Left colon (tissue), 2 donors: ENCODE measurements at places on chromosomes 12 and 14.

DNA sequence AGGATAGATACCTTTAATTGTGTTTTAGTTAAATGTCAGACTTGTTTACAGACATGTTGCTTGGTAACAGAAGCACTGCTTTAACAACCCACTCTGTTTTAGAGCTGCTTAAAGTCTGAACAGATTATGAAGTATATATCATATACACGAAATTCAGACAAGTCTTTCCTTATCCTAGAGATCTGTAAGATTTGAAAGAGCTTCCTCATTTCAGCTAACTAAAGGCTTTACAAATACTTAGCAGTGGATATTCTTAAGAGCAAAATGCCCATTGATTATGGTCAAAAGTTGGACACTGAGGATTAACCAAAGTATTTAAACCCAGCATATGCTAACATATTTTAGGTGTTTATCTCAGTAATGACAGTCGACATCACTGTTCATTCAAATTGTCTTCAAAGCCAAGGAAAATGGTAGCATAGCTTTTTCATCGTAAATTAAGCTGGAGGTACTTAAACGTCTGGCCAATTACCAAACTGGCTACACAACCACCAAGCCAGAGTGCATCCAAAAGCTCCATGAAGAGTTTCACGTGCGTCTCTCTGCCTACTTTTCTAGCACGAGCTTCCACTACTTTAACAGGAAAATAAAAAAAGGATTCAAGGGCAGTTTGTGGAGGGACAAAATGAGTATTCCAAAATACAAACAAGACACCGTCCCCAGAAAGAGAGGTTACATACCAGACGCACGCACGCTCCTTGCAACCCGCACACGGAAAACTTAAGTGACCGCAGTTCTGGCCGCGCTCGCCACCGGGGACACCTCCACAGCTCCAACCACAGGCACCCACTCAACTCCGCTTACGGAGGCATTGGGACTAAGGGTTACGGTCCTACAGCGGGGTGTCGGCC lies 565 bp downstream of the CEP83 start:
- no peak for DNase-seq

DNA sequence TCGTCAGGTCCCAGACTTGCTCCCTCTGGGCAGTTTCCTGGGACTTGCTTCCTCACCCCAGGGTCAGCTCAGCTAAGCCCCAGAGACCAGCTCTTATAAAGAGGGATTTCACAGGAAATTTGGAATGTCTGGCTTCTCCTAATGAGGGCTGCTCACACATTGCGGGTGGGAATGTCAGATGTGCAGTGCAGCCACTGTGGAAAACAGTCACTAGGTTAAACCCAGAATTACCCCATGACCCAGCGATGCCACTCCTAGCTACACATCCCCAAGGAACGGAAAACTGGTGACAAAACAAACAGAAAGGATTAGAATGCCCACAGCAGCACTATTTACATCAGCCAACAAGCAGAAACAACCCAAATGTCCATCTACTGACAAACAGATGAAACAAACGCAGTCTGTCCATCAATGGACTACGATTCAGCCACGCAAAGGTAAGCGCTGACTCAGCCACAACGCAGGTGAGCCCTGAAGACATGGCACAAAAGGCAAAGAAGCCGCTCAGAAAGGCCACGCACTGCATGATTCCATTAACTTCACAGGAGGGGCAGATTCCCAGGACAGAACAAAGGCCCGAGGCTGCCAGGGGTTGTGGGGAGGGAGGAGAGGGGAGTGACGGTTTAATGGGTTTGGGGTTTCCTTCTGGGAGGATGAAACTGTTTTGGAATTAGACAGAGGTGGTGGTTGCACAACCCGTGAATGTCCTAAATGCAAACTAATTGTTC lies 63.0 kb downstream of the NCOR2 start:
- no peak for DNase-seq

DNA sequence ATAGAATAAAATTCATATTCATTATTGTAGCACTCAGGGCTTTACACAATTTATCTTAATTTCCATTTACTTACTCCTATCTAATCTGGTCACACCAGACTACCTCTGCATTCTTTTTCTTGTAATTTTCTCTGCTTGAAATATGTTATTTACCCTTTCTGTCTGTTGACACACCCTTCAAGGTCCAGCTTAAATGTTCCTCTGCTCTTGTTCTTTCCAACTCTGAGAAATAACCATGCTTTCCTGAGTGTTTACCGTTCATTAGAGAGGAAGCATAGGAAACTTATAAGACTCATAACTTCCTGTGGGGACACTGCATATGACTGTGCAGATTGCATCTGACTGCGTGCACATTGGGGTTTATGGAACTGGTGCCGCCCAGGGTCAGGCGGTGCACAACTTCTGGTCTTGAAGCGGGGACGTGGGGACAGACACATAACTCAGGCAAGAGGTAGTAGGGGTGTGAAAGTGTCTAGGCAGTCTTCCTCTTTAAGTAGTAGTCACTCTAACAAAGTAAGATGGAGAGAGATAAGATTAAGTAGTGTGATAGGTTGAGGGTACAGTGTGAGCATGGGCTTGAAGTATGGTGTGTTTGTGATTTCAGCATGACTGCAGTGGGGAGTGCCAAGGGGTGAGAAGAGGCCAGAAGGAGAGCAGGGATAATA lies 42.6 kb upstream of the FOXJ2 start:
- DNase-seq, result peak; percentile 19

- no peak for DNase-seq
Observed at GRCh38 chr12:120642826-120643225, 2.4 kb downstream of the CABP1 start.

DNA sequence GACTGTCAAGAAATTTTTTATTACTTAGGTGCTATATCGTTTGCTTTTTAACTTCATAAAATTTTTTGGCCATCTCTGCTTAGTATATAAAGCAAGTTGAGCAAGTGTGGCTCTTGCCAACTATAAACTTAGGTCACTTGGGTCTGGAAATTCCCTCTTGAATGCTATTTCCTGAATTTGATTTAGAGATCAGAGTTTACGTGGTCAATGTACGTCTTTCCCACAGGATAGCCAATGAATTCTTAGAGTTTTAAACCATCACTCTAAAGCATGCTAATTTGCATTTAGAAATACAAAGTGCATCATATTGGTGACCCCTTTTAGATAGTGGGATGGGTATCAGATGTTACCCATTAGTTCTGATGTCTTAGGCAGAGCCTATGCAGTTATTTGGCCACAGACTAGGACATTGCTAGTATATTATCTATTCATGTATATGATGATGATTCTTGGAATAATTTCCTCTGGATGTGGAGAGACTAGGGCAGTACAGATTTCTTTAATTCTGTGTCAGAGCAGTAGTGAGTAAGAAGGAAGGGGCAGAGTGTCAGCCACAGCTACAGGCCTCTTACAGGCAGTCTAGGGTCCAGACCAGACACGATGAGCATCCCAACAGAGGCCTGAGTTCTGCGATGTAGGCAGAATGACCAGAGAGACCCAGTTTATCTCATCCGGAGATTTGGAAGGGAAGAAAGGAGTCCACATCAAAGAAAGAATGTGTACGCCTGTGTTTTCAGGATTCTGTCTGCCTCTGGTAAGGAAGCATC lies 30.3 kb downstream of the SCN8A start:
- DNase-seq, result no peak

GRCh38 chr12:124073356-124074035 lies 100.5 kb downstream of the ZNF664 start:
- DNase-seq, result no peak

GRCh38 chr14:89386212-89386886 lies 30.7 kb downstream of the FOXN3 start:
- no peak for DNase-seq

GRCh38 chr12:32734952-32735351 lies 20.7 kb downstream of the YARS2 start:
- no peak for DNase-seq
